Endothelial cell of umbilical vein (primary cell): ENCODE measurements at places on chromosomes 5 and 9. TPM values are rescaled to one million over a fixed set of nuclear protein-coding genes. Genes with fewer than 3 reads are reported as not detected.

DNA sequence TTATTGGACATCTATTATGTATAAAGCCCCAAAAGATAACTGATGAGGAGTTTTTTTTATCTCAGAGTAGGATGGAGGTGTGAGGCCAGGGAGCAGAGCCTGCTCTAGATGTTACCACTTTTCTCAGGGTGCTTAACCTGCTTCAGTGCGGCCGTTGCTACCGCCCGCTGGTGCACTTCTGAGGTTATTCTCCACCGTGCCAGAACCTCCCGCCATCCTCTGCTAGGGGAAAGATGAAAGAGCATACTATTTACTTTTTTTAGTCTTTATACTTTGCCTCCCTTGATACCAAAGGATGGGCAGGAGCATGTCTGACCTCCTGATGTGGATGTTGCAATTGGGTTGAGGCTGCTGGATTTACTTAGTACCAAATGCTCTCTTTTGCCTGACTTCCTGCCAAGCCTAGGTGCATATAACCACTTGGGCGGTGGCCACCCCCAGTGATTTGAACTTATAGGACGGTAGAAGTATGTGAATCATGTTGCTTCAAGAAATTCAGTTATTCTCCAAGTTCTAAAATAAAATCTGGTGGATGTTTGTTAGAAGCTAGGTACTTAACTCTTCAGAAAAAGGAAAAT is 71.1 kb upstream of the HSPB3 start:
- no peak for DNase-seq

DNA sequence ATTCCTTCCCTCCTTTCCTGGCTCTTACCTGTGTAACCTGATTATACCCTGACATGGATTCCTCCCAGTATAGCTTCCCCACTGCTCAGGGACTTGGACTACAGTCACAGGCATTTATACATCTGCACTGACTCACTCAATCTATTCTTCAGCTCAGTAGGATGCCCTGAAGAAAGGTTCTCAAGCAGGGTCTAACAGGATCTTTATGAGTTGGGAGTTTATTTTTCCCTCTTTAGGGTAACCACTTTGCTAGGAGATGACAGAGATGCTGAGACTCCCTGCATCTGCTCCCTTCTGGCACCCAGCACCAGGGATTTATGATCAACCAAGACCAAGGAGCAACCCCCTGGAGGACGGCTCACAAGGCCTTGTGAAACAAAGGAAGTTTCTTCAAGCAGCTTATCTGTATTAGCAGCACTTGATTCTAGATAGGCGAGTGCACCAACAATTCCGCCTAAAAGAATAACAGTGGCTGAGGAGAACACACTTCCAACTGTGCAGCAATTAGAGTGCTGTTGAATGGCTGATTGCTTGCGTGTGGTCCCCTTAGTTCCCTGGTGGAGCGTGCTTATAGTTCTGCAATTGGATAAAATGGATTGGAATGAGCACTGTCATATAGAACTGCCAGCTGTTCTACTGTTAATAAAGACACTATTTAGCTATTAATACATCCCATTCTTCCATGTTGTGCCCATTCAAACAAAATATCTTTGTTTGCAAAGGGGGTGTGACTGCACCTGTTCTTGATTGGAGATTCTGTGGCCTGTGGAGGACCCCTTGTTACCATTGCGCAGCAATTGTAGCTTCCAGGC is 482.6 kb downstream of the ZNF608 start:
- DNase-seq, result peak; percentile 34

GRCh38 chr5:98839469-98840383 is 66.3 kb downstream of the RGMB start:
- DNase-seq, result no peak

- DNase-seq, result no peak
Measured at GRCh38 chr5:102833146-102833545, 78.0 kb downstream of the PAM start.

DNA sequence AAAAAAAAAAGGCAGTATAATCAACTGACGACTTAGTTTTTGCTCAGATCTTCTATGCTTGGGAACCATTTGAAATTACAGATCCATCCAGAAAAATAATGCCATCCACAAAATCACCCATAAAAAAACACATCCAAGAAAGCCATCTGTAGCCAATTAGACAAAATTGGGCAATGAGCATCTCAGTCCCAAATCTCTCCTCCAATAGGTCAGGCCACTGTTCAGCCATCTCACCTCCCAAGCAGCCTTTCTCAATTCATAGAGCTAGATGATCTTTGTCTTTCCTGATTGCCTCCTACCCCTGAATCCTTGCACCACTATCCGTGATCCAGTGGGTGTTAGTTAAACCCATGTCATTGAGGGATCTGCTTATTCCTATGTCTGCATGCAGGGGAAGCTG is 139.6 kb downstream of the SCAMP1 start:
- no peak for DNase-seq

- no peak for DNase-seq
Measured at GRCh38 chr5:134664448-134664847, 15.9 kb downstream of the SEC24A start.

DNA sequence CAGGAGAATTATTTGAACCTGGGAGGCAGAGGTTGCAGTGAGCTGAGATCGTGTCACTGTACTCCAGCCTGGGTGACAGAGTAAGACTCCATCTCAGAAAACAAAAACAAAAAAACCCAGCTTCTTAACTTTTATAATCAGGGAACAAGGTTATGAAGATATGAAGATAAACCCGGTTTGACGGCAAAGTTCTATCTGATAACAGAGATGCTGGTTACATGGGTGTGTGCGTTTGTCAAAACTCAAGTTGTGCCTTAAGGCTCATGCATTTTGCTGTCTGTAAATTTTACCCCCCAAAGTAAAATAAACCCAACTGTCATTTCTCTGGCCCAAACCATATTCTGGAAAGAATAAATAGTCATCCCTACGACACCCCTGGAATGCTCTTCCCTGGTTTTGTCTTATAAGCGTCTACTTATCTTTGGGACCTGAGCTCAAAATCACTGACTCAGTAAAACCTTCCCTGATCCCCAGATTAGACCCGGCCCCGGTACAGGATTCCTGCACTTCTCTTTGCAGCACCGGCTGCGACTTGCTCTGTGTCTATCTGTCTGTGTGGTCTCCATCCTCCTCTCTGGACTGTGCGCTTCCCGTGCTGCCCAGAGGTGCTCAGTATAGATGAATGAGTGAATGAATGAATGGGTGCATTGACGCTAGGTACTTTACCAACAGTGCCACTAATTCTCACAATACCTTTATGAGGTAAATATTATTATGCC is 172.2 kb downstream of the DAB2IP start:
- DNase-seq, result no peak

DNA sequence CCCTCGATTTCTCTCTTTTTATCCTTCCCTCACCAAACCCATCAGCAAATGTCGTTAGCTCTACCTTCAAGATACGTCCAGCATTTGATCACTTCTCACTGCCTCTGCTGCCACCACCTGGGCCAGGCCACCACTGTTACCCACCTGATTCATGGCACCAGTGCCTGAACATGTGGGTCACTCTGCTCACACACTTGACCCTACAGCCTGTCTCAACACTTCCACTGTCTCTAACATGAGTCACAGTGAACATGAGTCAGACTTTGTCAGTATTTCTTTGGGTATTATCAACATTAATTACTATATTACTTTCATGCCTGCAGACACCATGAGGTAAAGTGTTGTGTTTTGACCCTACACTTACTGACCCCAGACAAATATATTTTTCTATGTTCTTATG is 19.6 kb downstream of the SLC24A2 start:
- no peak for DNase-seq

Gene MAP1B
- 50.8 and 55.9 TPM in 2 replicates for polyA plus RNA-seq

Gene C5orf58
- not detected in 2 replicates for polyA plus RNA-seq

Gene CD14
- 3.7 and 5.1 TPM in 2 replicates for polyA plus RNA-seq

Gene GPR150
- 0.16 and 0.28 TPM in 2 replicates for polyA plus RNA-seq

Gene CTSV
- 0.64 and 0.80 TPM in 2 replicates for polyA plus RNA-seq

Gene OR1Q1
- polyA plus RNA-seq, result not detected in 2 replicates
